ENCODE measurements at places on chromosomes 12 and 14.

DNA sequence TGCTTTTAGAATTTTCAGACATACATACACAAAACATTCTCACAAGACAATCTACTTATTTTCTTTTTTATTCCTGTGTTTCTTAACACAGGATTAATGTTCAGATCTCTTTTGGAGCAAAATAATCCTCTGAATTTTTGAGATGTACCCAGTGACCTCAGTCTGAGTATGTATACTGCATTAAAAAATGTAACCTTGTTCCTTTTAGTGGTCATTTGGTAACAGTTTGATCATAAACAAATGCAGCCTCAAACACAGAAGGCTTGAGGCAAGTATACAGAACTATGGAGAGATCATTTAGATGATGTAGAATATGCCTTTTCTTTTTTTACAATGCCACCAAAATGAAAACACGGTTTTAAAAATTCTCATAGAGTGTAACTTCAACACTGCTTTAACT lies 9.7 kb downstream of the HIF1A start:
- DNase-seq: no peak

GRCh38 chr12:109112720-109113465 lies 3.5 kb upstream of the ACACB start:
- DNase-seq: no peak

GRCh38 chr14:105530285-105531087 lies 4.1 kb downstream of the TMEM121 start:
- DNase-seq: no peak

- DNase-seq: no peak
These were observed 104.7 kb downstream of the PRMT8 start for GRCh38 chr12:3595721-3596120.

- DNase-seq: no peak
These were observed 16.6 kb upstream of the IFI27L2 start for GRCh38 chr14:94145902-94146527.
